ENCODE measurements at places on chromosomes 3 and 15. TPM values are rescaled to one million over a fixed set of nuclear protein-coding genes. Genes with fewer than 3 reads are reported as not detected.

The CCR8 gene
- total RNA-seq: 18.3 TPM

The OR5H1 gene
- 2.4 TPM for total RNA-seq

The FGF12 gene
- 7.0 TPM for total RNA-seq

The RAD51 gene
- 0.48 TPM for total RNA-seq

The MEX3B gene
- 16.4 TPM for total RNA-seq

- DNase-seq: no peak
Measured at GRCh38 chr3:126851382-126851781, 131.5 kb upstream of the PLXNA1 start.

DNA sequence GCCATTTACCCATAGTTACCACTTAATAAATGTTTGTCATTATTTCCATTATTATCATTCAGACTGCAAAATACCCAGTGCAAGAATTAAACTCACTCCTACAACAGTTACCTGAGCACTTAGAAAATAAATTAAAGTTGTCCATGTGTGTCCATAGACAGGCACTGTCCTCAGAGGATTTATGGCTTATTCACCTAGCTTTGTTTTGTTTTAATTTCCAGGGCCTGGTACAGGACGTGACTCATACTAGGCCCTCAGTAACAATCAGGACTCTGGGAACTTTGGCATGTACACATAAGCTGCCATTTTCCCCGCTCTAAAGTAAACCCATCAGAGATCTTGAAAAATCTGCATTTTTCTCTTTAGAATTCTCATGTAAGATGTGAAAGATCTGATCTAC, 458.5 kb upstream of the ARRDC4 start:
- no peak for DNase-seq

DNA sequence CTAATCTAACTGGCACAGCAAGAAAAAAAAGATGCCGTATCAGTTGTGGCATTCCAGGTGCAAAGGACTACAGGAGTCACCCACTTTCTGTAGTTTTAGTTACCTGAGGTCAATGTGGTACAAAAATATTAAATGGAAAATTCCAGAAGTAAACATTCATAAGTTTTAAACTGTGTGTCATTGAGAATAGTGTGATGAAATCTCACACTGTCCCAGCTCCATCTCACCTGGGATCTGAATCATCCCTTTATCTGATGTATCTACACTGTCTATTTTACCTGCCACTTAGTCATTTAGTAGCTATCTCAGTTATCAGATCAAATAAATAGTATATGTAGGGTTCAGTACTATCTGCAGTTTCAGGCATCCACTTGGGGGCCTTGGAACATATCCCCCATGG, 26.7 kb downstream of the GBE1 start:
- no peak for DNase-seq

GRCh38 chr15:90790561-90790960, 73.4 kb downstream of the BLM start:
- DNase-seq: no peak

GRCh38 chr3:173591401-173591800, 193.9 kb downstream of the NLGN1 start:
- DNase-seq: no peak

- DNase-seq: no peak
Measured at GRCh38 chr15:31266712-31267111, 59.9 kb upstream of the KLF13 start.

- DNase-seq: no peak
Measured at GRCh38 chr3:182889948-182890629, 90.2 kb downstream of the DCUN1D1 start.

DNA sequence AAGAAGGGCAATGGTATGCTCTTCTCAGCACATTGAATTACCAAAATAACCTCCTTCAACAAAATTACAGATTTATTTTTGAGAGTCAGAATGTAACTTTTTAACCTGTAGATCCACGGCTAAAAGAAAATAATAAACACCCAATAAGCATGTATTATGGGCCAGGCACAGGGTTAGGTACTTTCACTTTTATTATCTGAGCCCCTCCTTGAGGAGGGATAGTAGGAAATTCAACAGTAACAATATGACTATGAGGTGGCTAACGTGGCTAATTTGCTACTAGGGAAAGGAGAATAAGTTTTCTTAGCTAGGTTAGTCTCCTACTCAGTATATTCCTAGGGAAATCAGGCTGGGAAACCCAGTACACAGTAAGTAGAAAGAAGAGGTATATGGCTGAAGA, 306.9 kb downstream of the GAP43 start:
- no peak for DNase-seq

- DNase-seq: peak; percentile 47
Measured at GRCh38 chr3:385151-385550, 188.6 kb downstream of the CHL1 start.

- DNase-seq: peak; percentile 89
Measured at GRCh38 chr3:128009952-128010846, 42.0 kb upstream of the SEC61A1 start.

DNA sequence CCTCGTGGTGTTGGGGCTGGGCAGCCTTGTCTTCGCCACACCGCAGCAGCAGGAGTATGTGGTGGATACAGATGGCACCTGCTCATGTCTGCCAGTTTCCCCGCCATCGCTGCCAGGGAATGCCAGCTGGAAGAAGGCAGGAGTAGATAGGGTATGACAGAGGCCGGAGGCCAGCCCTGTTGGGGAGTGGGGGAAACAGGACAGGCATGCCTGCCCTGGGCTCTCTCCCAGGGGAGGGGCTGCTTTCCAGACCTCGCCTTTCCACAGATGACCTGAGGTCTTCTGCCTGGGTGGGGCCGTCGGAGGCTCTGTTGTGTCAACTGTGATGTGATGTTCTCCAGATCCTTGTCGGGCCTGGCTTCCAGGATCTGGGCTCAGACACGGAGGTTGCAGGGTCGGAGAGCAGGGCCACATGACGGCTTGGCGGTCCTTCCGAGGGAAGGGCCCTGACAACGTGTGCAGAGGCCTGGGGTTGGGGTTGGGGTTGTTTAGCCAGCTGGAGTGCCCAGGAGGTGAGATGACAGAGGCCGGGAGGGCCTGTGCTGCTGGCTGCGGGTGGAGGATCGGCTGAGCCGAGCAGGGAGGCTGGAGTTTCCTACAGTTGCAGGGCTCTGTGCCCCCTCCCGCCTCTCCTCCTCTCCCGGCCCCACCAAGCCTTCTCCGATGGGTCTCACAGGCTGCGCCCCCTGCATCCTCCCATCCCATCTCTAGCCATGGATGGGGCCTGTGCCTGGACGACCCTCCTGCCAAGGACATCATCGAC, 102.0 kb downstream of the TBC1D2B start:
- DNase-seq: peak; percentile 92

Measured in umbilical cord (tissue), 2 donors.